Smooth muscle cell of the brain vasculature (primary cell): ENCODE measurements at places on chromosomes 16 and 17.

GRCh38 chr17:4215882-4216570, 47.8 kb downstream of the ANKFY1 start:
- no peak for DNase-seq

DNA sequence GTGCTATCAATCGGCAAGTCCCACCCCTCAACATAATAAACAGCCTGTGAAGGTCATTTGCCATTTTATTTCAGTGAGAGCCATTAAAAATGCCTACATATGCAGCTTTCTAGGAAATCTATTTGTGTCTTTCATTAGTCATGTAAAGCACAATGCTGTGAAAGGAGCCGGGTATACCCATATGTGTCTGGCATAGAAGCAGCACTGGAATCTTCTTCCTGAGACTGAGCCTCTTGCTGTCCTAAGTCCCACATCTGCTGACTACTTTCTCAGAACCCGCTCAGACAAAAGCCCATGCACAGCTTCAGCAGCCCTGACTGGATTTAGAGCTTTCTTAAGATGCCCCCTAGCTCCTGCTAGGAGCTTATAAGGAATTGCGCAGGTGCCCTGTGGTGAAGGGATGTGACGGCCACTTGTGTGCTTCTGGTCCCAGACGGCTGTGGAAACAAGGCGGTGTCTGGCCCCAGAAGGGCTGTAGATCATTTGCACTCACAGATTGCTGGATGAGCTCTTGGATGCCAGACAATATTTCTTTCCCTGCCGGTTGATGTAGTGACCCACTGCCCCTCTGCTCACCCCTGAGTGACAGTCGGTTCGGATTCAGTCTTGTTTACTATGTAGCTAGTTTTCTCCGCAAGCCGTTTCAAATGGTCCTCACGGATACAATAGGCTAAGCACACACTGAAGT, 172.2 kb downstream of the ANKFN1 start:
- DNase-seq, result no peak

DNA sequence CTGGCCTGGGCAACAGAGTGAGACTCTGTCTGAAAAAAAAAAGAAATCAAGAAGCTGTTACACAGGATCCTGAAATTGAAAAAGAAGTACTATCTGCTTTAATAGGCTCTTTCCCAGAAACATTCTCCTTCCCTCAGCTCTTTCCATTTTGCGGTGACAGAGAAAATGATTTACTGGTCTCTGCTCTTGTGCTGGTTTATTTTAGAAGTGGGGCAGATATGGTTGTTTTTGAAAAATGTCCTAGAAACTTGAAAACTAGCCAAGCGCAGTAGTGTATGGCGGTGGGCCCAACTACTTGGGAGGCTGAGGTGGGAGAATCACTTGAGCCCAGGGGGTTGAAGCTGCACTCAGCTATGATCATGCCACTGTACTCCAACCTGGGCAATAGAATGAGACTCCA, 28.8 kb upstream of the TANGO6 start:
- no peak for DNase-seq

DNA sequence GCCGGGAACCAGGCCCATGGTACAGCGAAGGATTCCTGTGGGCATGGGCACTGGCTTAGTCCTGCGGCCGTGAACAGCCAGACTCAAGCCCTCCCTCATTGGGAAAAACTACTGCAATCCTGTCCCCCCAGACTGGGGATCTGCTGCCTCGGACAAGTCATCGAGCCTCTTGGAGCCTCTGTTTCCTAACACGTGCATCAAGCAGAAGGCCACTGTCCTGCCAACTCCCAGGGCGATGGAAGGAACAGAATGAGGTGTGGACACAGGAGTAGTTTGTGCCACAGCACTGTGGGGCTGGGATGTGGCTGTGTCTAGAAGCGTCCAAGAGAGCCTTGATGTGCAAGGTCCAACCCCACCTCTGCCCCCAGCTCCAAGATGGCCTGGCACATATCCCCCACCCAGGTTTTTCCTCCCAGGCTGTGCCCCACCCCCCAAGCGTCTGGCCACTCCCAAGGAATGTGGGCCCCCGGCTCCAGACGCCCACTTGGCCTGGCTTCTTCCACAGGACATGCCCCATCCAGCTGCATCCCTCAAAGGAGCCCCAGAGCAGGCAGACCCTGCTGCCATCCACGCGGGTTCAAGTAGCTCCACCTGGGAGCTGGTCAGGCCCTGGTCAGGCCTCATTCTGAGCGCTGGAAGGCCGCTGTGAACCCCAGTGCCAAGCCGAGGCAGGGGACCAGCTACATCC, 3.4 kb downstream of the CAMKK1 start:
- no peak for DNase-seq

- DNase-seq, result no peak
Measured at GRCh38 chr16:84567286-84567962, 50.5 kb downstream of the COTL1 start.

DNA sequence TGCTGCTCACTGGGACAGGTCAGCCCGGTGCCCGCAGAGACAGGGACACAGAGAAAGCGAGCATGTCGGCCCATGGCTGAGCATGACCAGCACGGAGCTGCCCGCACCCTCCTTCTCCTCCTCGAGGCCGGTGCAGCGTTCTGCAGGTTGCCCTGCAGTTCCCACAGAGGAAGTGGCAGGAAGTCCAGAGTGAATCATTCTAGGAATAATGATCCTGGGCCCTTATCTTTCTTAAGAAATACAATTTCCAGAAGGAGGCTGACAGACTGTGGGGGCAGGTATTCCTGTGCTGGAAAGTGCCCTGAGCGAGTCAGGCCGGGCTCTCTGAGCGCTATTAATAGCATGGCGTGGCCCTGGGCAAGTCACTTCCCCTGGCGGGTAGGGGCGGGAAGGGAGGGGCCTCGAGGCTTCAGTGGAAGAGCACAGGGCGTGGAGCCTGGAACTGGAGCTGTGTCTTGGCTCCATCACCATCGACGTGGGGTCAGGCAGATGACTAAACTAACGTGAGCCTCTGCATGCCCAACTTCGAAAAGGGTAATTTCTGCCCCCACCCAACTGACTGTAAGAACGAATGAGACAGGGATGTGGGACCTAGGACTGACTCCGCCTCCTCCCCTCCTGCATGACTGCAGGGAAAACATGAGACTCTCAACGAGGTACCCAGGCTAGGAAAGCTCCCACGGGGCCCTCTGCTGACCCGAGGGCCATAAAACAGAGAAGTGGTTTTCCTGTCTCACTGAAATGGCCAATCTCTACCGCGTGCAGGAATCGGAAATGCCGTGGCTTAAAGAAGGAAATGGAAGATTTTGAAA, 9.8 kb downstream of the TMEM204 start:
- no peak for DNase-seq

DNA sequence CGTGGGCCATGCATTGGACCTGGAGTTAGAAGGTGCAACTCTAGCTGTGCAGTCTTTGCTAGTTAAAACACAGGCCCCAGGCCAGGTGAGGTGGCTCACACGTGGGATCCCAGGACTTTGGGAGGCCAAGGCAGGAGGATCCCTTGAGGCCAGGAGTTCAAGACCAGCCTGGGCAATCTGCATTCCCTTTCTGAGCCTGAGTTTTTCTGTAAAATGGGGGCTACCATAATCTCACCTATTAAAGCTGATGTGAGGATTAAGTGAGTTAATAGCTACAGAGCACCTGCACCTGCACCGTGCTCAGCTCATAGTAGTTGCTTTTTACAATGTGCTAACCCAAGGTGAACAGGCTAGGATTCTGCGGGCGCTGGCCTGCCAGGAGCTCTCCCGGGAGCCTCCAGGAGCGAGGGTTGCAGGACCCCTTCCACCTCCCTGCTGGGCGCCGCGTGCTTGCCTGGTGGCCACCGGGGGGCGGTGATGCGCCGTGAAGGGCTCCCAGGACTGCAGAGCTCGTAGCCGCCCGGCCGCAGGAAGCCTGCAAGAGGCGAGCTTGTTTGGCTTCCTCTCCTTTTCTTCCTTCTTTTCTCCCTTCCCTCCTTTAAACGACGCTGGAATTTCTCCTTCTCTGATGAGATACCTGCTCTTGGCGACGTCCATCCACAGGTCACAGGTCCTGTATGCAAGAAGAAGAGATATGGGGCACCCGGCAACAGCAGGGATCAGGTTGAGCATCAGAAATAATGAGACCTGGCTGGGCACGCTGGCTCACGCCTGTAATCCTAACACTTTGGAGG, 51.3 kb downstream of the ZFP90 start:
- DNase-seq, result peak; percentile 13

- DNase-seq, result peak; percentile 45
Measured at GRCh38 chr16:53549970-53550690, 47.1 kb upstream of the AKTIP start.

DNA sequence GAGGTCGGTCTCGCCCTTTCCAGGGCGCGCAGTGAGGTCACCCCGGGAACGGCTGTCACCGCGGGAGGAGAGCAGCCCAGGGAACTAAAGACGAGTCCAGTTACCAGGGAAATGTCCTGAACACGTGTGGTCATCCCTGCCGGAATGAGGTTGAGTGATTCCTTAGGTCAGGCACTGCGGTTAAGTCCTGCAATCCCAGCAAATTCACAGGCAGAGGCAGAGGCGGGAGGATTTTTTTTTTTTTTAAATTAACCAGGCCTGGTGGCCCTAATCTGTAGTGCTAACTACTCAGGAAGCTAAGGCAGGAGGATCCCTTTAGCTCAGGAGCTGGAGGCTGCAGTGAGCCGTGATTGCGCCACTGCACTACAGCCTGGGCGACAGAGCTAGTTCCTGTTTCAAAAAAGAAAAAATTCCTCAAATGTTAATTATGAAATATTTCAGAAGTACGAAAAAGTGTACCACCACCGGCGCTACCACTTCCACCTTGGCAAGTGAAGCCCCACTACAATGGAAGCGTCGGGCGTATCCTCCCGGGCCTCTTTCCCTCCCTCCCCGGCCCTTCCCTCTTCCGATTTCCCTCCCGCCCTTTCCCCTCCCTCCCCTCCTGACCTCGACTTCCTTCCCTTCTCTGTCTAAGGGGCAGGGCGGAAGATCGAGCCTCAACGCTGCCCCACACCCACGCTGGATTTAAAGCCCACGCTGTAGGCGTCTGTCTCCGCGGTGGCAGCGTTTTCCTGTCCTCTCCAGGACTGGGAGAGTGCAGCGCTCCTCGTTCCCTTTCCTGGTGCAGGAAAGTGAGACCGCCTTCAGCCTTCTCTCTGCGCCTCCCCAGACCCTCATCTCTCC, 27.3 kb downstream of the SLFN11 start:
- DNase-seq, result no peak

DNA sequence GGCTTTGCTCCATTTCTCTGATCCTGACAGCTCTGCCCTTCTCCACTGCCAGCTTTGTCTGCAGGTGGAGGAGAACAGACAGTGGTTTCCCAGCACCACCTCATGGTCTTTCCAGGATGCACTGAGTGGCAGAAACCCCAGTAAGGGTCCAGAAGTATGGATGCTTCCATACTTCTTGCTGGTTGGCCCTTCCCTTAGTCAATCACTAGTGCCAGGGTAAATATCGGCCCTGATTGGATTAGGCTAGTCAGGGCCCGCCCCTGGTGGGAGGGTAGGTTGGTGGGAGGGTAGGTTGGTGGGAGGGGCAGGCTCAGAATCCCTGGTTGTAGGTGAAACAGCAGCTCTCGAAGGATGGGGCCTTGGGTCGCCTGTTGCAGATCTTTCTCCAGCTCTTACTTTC, 10.2 kb downstream of the RNF213 start:
- DNase-seq, result no peak

DNA sequence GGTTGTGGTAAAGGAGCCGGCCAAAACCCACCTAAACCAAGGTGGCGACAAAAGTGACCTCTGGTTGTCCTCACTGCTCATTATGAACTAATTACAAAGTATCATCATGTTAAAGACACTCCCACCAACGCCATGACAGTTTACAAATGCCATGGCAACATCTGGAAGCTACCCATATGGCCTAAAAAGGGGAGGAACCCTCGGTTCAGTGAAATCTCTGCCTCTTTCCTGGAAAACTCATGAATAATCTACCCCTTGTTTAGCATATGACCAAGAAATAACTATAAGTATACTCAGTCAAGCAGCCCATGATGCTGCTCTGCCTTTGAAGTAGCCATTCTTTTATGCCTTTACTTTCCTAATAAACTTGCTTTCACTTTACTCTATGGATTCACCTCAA, 72.2 kb downstream of the CYLD start:
- no peak for DNase-seq

DNA sequence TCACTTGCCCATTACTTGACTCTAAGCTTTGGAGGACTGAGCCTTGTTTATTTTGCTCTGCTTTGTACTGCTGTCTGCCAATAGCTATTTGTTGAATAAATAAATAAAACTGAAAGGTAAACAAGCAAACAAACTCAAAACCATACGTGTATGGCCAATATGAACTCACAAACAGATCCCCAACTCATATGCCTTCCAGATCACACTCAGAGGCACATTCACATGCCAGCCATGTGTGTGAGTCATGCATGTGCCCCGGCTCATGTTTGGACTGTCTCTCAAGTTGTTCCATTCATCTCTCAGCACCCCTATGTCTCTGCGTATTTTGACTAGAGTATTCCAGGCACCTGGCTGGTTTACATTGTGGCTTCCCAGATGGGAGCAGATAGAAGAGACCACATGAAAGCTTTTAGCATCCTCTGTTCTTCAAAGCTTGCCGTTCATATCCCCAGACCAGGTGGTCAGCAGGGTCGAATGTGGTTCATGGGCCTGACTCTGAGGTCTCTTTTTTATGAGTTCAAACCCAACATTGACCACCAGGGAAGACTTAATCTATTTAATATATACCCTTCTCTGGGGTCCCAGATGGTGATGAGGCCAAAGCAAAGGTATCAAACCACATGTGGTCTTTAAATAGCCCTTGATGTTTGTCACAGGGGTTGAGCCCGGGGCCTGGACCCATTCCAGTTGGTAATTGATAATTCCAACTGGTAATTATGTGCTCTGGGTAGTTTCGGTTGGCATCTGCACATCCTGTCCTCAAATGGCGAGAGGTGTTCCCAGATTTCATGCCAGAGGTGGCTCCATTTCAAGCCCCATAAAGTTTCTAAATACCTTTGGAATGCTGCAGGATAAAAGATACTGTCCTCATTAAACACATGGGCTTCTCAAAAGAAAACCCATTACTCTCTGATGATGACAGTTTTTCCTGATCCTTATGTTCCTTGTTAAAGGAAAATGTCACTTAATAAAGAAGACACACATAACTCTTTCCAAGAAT, 287.3 kb upstream of the MAF start:
- no peak for DNase-seq

DNA sequence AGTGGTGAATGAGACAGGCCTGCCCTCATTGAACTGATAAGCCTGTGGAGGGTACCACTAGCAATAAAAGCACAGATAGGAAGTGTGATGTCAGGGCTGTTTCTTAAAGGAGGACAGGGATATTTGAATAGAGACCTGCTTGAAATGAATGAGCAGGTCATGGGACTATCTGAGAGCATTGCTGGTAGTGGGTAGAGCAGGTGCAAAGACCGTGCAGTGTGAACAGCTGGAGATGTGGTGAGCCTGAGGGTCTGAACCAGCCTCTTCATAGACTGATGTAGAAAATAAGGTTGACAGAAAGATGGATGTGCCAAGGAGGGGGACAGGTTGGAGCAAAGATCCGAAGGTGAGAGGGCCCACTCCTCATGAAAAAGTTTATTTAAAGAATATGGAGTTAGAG, 2.4 kb downstream of the NUP93 start:
- no peak for DNase-seq

DNA sequence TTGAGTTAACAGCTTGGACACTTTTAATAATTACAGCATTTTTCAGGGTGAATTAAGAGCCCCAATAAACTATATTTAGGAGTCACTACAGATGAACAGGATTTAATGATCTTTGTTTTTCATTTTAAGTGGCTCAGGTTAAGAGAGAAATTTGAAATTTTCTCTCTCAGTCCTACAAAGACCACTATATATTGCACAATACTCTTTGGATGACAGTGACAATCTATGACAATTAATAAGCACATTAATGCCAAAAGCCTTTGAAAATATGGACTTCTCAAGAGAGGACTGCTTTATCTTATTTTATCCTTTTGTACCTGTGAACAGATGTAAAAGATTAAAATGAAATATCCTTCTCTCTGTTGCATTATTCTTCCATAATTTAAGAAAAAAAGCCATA, 151.1 kb upstream of the IRX5 start:
- no peak for DNase-seq
